Renal cortical epithelial cell (primary cell): ENCODE measurements at places on chromosomes 4 and X. TPM values are rescaled to one million over a fixed set of nuclear protein-coding genes. Genes with fewer than 3 reads are reported as not detected.

The MED28 gene
- 8.9 and 11.7 TPM in 2 replicates for total RNA-seq

The TRIM2 gene
- total RNA-seq: 110 and 181 TPM in 2 replicates

The NDUFC1 gene
- total RNA-seq: 36.4 and 42.2 TPM in 2 replicates

The MAOB gene
- total RNA-seq: 0.52 and 21.6 TPM in 2 replicates

The FSTL5 gene
- 0.05 TPM in 1 of 2 replicates, not detected in the other for total RNA-seq

The SPANXB1 gene
- not detected in 2 replicates for total RNA-seq

The RAB41 gene
- total RNA-seq: not detected in 2 replicates

The GABRG1 gene
- not detected in 2 replicates for total RNA-seq
